ENCODE measurements at places on chromosomes 13 and 19.

DNA sequence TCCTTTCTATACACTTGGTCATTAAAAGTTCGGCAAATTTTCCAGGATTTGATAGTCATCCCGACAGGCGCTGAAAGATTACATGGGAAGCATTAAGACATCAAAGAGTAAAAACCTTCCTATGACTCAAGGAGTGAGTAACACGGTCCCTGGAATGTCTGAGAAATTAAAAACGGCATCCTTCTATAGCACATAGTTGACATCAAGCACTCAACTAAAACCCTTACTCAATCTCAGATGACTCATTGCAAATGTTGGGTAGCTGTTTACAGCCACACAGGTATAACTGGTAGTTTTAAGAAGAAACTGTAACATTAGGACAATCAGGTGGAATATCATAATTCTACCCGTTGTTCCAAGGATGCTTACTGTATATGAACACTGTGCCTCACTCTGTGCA lies 6.4 kb upstream of the LGALS13 start:
- no peak for DNase-seq

DNA sequence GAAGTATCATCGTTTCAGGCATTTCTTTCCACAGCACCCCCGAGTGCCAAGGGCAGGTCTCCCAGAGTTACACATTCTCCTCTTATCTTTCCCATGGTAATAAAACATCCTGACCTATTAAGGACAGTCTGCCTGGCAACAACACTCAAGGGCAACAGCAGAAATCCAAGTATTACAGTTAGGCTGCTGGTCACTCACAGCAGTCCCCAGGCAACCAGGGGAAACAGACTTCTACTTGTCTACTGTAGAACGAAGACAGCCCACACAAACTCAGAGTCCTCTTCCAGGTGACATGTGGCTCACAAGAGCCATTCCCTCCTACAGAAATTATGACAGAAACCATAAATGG lies 24.3 kb downstream of the RCBTB1 start:
- DNase-seq, result no peak

GRCh38 chr13:75764251-75764925 lies 128.3 kb downstream of the LMO7 start:
- DNase-seq, result no peak

DNA sequence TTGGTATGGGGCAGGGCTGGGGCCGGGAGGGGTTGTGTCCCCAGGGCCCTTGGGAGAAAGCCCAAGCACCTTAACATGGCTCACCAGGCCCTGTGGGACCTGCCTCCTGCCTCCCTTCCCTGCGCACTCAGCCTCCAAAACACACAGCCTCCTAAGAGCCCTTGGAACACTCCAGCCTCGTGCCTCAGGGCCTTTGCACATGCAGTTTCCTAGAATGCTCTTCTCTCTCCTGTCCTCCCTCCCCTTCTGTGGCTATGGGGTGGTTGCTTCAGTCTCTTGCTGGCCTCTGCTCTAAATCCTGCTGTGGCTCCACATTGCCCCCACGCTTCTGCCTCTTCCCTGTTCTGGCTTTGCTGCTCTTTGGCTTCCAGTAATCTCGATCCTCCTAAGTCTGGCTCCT lies 23.7 kb downstream of the HIF3A start:
- DNase-seq, result no peak

- DNase-seq, result no peak
These were observed 11.0 kb downstream of the XAB2 start for GRCh38 chr19:7618348-7618747.

GRCh38 chr13:51058461-51059167 lies 52.5 kb downstream of the C13orf42 start:
- no peak for DNase-seq

- no peak for DNase-seq
These were observed 2.3 kb downstream of the NOVA2 start for GRCh38 chr19:45971260-45971902.

DNA sequence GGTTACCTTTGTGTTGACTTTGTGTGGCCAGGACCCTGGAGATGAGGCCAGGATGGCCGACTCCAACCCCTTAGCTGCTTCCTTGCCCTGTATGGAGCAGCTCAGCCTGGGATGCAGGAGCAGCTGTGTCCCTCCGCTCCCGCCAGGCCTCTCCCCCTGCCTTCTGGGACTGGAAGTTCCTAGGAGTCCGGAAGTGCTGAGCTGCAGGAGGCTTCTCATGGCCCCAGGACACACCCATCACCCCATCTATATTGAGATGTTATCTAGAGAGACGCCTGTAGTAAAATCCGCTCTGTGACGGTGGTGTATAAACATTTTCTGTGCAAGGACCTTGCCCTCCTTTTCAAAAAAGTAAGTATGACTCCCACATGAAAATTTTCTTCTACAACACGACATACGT lies 27.0 kb downstream of the WTIP start:
- no peak for DNase-seq

All from Panc1 (cell line).